Gastrocnemius medialis (tissue), 4 donors: ENCODE measurements at places on chromosomes 2 and 18.

- no peak for DNase-seq
Observed at GRCh38 chr2:191844706-191845105, 2.2 kb downstream of the CAVIN2 start.

GRCh38 chr2:160224060-160224459 is 24.0 kb upstream of the ITGB6 start:
- DNase-seq: peak; percentile 37

- DNase-seq: no peak
Observed at GRCh38 chr2:188966079-188966571, 8.0 kb upstream of the COL3A1 start.

DNA sequence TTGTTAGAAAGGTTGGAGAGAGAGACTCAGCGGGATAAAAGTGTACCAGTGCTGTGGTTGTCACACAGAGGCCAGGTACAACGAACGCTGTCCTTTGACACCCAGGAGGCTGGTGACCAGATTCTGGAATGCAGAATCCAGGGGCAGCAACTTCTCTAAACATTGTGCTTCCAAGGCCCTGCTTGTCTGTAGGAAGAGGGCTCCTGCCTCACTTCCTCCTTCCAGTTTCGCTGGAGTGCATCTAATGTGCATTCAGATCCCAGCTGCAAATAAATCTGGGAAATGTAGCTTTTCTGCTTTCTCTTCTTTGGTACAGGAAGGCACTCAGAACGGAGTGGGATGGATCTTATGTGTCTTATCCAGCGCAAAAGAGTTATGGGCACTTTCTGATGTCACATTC is 171.8 kb upstream of the ATP5MC3 start:
- DNase-seq: no peak

- DNase-seq: no peak
Observed at GRCh38 chr2:159124931-159125467, 156.6 kb downstream of the TANC1 start.

DNA sequence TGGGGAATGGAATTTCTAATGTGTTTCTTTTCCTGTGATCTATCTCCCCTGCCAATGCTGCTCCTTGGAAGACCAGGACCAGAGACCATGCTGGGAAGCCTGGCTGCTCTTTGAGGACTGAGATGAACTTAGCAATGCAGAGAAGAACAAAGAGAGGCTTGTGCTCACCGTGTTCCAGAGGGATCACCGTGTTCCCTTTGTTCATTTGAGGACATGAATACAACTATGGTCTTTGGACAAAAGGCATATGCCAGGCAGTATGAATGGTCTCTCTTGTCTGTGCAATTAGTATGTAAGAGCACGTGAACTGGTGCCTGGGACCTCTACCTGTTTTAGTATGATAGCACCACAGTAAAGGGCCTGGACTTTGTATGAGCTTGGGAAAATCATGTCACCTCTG is 139.9 kb downstream of the TDRD15 start:
- no peak for DNase-seq

DNA sequence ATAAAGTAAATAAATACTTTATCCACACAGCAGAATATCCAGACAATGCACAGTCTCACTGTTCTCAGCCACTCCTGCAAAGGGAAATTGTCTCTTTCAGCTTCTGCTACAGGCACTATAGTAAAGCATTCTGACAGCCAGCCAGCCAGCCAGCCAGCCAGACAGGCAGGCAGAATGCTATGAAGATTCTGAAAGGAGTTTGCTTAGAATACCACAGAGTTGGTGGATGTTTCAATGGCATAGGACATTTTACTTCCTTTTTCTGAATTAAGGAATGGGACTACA is 116.1 kb upstream of the CYP26B1 start:
- no peak for DNase-seq

DNA sequence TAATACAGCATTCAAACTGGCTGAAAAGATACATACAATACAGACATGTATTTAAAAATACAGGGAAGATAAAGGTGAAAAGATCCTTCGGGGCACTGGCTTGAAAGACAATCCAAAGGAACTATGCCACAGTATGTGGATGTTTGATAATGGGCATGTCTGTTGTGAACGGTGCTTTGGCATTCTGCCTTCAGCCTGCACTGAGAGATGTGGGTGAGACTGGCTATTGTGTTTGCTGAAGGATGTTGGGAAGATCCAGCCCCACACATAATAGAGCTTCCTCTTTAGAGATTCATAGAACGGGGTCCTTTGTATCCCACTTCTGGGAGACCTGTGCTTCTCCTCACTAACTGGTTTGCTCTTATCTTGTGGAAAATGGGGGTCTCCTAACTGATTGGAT is 65.1 kb upstream of the CXCR4 start:
- no peak for DNase-seq

DNA sequence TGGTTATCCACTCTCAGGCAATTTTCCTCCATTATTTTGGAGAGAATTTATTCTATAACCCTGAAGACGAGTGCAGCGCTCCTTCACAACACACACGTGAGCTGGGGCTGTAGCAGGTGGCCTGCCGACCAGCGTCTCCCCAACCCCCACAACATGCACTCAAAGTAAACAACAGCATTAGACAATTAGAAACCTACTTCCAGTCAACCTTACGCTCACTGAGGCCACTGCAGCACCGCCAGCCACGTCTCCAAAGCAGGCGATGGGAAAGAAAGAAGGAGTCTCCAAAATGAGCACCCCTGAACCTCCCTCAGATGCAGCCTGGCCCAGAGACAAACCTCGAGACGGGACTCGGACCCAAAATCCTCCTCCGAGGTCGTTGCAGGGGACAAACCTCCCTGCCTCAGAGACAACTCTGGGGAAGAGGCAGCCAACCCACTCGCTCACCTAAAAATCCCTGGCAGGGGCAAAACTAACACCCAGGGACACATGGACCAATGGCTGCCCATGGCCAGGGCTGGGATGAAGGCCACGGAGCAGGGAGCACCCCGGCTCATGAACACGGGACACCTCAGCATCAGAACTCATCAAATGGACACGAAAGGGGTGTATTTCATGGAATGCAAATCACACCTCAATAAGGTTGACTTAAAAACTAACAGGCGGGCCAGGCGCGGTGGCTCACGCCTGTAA is 2.6 kb downstream of the SLC66A2 start:
- no peak for DNase-seq

GRCh38 chr2:163664610-163665009 is 71.2 kb downstream of the FIGN start:
- no peak for DNase-seq

GRCh38 chr2:188326669-188327301 is 35.1 kb downstream of the GULP1 start:
- DNase-seq: no peak

GRCh38 chr2:230794497-230794896 is 70.2 kb upstream of the ITM2C start:
- no peak for DNase-seq

- no peak for DNase-seq
Observed at GRCh38 chr2:241226723-241227572, 38.5 kb downstream of the ANO7 start.

GRCh38 chr2:219902891-219903552 is 275.6 kb downstream of the SLC4A3 start:
- no peak for DNase-seq

DNA sequence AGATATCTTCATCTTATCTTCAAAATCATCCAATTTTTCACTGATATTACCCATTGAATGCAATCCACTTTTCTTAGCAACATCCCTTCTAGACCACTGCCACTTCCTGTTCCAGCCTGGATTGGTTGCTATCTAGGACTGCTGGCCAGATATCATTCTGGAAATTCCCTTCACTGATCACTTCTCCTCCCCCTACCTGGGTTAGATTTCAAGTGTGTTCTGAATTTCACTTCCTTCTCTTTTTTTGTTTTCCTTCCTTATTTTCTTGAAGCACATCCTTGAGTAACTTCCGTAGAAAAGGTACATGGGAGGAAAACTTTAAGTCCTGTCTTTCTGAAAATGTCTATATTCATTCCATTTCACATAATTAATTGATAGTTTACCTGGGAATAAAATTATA is 82.0 kb upstream of the IL1R2 start:
- DNase-seq: no peak

GRCh38 chr2:223283771-223284170 is 231.8 kb downstream of the KCNE4 start:
- DNase-seq: no peak

DNA sequence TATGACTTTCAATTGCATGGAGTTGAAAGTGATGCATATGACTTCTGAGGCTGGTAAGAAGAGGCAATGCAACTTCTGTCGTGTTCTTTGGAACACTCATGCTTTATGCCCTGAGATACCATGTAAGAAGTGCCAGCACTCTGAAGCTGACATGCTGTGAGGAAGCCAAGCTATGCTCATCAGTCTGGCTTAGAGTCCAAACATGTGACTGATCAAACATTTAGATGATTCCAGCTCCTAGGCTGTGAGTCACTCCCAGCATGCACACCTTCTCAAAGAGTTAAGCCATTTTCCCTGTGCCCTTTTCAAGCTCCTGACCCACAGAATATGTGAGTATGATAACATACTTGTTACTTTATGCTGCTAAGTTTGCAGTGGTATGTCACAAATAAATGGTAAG is 15.8 kb upstream of the VRK2 start:
- DNase-seq: no peak

DNA sequence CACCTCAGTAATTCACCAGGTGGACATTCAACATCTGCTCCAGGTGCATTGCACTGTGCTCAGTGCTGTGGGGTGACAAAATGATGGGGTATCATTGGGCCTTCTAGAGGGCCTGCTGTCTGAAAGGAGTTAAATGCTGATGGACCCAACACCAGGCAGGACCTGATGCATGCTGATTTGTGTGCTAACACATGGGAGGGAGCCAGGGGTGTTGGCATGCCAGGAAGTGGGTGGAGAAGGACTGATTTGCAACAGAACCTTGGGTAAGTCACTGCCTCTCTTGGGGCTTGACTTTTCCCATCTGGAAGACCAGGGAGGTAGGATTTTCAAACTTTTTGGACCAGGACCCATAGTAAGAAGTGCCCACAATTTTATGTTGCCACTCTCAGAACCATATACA is 57.9 kb upstream of the CXCR4 start:
- no peak for DNase-seq

GRCh38 chr18:34550902-34551301 is 159.2 kb upstream of the DTNA start:
- no peak for DNase-seq

DNA sequence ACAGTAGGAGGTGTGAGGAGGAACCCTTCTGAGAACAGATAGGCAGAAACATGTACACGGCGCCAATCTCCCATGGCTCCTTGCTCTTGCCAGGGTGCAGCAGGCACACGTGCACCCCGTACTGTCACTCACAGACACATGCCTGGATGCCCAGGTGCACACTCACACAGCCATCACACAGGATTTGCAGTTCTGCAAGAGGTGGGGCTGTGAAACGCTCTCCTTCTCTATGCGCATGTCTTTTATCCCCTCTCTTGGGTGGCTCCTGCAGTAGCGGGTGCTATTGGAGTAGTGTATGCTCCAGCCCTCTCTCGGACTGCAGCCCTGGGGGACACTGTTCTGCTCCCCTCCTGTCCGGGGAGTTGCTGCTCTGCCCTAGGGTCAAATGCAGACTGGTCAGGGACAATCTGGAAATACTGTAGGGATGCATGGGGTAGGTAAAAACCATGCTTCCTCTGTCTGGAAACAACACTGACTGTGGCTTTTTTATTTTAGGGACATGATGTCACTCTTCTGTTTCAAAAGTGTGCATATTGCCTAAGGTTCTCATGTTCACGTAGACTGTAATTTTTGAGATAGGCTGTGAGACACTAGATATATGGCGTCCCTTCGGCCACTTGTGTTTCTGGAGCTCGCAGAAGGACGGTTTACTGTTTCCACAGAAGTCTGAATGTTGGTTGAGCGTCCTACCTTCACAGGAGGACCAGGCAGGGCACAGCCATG is 118.5 kb downstream of the PRKCE start:
- no peak for DNase-seq

DNA sequence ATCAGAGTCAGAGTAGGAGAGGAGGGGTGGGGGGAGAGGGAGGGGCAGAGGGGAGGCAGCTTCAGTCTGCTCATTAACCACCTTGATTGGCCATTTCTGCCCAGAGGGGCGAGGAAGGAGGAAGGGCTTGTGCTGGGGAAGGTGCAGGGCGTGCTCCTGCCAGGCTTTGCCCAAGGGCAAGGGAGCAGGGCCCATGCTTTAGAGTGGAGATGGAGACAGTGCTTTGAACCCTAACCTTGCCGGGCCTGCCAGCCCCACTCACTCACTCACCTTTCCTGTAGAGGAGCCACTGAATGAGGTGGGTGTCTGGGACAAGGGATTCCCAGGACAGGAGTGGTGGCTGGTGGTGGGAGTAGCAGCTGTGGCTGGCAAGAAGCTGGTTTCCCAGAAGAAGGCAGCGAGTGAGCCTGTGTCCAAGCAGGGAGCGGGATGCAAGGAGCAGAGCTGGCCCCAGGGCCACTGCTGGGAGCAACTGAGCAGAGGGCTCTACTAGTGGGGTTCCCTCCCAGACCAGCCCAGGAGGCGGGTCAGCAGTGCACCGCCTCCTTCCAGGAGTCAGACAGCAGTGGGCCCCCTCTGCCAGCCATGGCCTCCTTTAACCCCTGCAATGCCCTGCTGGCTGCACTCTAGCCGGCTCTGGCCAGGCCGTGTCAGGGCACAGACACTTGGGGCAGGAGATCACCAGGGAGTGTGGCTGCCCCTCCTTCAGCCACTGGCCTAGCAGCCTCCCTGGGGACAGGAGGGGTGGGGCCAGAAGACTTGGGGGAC is 3.6 kb upstream of the RUFY4 start:
- no peak for DNase-seq

GRCh38 chr18:31436825-31437224 is 10.7 kb upstream of the DSG3 start:
- DNase-seq: no peak

- peak; percentile 58 for DNase-seq
Observed at GRCh38 chr18:27413495-27414401, 228.6 kb upstream of the CHST9 start.

GRCh38 chr2:121479882-121480522 is 50.7 kb upstream of the RNU4ATAC start:
- peak; percentile 50 for DNase-seq

DNA sequence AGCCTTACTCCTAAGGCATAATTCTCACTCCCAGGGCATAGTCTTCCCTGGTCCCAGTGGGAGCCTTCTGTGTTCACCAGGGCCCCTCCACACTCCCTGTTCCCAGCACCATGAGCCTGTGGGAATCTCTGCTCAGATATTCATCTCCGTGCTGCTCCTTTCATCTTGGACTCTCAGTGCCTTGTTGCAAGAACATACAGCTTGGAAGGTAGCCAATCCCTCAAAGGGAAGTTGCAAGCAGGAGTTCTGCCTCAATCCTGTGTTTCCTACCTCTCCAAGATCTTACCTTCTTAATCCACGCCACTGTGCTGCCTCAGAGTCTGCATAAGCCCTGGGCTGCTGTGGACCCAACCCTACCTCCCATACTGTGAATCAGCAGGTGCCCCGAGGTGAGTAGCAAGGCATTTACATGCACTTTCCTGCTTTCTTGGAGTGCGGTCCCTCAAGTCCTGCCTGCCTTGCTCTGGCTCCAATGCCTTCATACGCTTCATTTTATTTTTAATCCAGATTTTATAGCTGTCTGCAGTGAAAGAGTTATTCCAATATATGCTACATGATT is 413.8 kb upstream of the RAB6C start:
- DNase-seq: no peak

GRCh38 chr2:134683561-134684112 is 35.2 kb downstream of the TMEM163 start:
- no peak for DNase-seq
